NCI-H446 (cell line): ENCODE measurements at places on chromosomes 2 and 18.

DNA sequence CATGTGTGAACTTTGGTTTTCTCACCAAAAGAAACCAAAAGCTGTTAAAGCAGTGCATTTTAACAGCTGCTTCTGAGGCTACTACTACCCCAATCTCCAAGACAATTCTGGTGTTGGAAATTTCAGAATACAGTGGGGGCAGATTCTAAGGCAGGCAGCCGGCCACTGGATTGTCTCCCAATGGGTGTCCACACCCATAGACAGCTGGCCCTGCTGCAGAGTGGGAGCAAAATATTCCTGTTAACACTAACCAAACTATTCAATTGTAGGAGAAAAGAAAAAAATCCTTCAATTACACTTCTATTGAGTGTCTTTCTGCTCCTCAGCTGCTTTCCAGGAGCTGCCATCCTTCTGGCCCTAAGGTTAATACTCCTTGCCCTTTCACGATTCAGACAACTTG, 223.7 kb downstream of the ALK start:
- no peak for DNase-seq

DNA sequence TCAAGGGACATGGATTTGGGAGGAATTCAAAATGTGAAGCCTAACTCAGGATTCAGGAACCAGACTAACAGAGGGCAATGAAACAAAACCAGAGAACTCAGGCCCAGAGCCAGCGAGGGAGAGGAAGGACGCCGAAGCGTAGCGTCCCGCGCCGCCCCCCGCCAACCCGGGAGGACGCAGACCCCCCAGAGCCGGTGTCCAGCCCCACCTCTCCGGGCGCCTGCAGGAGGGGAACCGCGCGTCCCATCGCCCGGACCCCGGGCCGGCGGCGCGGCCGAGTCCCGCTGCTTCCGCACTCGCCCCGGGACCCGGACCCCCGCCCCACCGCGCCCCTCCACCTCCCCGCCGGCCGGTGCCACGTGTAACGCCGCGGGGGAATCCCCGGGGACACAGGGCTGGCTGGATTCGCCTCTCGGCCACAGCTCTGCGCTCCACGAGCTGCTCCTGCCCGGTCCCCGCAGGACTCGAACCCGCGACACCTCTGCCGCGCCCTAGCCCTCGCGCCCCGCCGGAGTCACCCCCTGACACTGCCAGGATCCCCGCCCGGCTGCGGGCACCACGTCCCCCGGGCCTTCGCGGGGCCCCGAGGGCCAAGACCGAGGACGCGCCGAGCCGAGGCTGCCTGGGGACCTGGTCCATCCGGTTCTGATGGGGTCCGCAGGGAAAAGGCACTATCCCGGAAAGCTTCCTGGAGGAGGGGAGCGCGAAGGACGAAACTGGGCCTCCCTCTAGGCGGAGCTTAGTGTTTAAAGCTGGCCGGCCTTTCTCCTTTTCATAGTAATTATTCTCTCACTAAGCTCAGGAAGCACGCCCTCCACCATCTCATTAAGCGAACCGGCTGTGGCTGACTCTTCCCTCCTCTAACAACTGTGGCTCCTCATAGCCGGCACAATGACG, 40.4 kb upstream of the FAM124B start:
- no peak for DNase-seq

DNA sequence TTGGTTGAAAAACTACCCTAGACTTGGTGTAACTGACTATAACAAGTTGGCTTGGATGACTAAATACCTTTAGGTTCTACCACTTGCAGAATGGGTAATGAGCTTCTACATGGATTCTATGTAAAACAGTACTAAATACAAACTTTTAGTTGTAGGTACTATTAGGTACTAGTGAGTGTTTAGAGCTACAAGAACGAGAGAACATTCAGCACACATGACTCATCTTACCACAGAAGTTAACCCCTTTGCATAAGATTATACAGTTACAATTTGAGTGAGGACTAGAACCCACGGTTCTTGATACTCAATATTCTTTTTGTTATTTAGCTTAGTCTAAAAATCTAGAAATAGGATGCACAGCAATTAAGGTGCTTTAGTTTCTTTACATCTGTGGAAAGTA, 101.7 kb upstream of the TFCP2L1 start:
- DNase-seq: no peak

DNA sequence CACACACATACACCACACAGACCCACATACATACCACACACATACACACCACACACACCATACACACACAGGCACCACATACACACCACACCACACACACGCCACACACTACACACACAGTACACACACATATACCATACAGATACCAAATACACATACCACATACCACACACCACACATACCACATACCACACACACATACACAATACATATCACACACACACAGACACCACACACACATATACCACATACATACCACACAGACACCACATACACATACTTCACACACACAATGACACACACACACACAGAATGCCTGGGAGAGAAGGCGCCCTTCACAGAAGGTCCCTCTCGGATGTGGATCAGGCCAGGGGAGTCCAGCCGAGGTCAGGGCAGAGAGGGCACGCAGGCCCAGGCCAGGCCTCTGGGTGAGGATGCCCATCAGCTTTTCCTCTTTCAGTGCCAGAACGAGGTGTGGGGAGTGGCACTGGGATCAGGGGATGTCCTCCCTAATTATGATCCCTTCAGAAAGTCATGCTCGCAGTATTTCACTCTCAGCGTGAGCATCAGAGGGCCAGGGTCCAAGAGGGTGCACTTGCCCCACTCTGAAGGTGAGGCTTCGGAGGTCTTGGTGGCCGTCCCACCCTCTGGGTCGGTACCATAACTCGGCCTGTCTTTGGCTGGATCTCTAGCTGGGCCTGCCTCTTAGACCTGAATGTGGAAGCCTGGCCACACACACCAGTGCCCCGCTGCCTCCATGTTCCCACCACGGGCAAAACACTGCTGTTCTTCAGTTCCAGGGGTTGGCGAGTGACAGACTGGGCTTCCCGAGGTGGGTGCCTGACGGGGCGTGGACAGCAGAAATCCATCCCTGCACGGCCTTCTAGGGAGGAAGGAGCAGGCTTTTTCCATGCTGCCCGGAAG, 70.6 kb upstream of the ODC1 start:
- DNase-seq: no peak

- no peak for DNase-seq
Measured at GRCh38 chr2:20197192-20197591, 27.7 kb downstream of the SDC1 start.

DNA sequence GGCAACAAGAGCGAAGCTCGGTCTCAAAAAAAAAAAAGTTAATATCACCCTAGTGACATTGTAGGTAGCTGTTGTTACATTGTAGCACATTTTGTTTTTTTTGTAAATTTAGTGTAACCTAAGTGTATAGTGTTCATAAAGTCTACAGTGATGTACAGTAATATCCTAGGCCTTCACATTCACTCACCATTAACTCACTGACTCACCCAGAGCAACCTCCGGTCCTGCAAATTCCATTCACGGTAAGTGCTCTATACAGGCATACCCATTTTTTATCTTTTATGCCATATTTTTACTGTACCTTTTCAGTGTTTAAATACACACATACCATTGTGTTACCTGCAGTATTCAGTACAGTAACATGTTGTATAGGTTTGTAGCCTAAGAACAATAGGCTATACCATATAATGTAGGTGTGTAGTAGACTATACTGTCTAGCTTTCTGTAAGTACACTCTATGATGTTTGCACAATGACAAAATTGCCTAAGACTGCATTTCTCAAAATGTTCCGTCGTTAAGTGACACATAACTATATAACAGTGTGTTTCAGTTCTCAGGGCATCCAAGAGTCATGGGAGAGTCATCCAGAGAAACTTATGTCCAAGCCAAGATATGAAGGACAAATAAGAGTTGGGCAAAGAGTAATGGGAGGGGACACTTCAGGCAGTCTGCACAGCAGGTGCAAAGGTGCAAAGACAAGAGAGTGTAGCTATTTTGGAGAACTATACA, 68.4 kb downstream of the TANK start:
- DNase-seq: no peak

GRCh38 chr2:144490017-144490416, 29.9 kb downstream of the ZEB2 start:
- no peak for DNase-seq

DNA sequence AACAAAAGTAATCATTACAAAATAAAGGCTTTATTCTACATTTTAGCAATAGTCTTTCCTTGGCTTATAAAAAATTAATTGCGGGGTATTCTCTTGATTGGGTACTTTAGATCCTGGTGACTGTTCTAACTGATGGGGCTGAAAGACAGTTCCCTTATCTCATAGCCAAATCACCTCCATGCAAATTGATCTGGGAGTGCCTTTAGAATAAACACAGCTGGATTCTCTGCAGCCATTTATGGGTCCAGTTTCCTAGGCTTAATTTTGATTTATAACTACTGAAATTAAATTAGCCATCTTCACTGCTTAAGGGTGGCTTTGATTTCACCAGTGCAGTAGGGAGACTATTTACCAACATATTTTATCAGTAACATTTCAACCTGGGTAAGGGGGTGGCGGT, 337.1 kb downstream of the NRXN1 start:
- DNase-seq: no peak

DNA sequence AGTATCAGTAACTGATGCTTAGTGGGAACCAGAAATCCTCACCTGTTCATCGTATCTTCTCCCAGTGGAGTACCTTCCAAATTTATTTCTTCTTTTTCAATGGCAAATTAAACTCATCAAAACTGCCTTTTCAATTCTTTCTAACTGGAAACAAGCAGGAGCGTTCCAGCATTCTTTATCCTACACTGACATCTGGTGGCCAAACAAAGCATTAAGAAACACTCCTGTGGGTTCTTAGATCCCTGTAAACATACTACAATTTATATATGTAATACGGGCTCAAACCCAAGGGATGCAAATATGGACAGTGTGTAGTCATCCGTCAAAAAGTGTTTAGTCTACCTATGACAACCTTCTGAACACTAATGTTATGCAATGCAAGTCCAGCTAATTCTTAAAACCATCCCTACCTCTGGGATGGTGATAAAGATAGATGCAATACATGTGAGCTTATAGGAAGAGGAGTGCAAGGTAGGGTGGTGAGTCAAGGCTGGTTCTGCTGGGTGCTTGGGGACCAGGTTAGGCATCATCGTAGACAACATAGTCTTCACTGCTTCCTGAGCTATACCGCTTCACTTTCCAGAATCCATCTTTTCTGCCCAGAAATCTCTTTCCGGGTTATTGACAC, 375.0 kb downstream of the CTNNA2 start:
- peak; percentile 68 for DNase-seq

DNA sequence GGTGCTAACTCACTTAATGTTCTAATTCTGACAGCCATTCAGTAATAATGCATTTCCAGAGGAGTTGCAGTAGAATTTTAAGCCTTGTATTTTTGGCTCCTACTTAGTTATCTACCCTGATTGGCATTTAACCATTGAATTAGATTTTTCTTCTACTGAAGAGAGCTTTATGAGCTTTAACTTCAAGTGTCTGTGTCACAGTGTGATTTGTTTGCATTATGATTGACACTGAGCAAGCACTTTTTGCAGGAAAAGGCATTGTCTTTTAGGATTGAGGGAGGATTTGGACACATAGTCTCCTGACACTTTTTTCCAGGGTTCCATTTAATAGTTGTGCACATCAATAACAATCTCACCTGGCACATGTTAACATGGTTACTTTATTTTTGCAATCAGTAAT, 26.7 kb downstream of the LYPD6 start:
- DNase-seq: no peak

- DNase-seq: peak; percentile 42
Measured at GRCh38 chr2:176729706-176730569, 460.7 kb downstream of the MTX2 start.

DNA sequence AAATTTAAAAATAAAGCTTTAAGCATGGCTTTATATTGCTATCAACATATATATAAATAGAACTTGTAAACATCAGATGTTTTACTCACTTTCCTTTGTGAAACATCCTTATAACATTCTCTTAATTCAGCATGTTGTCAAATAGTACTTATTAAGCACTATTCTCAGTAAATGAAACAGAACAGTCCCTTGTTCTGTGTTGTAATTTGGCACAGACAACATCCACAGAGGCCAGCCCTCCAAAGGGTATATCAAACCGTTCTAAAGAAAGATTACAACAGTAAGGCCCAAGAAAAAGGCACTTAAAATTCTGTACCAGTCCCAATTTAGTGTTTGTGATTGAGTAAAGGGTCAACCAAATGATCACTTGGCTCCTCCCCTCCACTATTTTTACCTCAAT, 46.0 kb downstream of the GAREM1 start:
- no peak for DNase-seq

GRCh38 chr18:9153256-9153655, 16.7 kb downstream of the ANKRD12 start:
- DNase-seq: no peak

DNA sequence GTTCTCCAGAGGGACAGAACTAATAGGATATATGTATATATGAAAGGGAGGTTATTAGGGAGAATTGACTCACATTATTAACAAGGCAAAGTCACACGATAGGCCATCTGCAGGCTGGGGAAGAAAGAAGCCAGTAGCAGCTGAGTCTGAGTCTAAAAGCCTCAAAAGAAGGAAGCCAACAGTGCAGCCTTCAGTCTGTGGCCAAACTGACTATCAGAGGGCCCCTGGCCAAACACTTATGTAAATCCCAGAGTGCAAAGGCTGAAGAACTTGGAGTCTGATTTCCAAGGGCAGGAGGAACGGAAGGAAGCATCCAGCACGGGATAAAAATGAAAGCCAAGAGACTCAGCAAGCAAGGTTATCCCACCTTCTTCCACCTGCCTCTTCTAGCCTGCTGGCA, 108.0 kb upstream of the LDLRAD4 start:
- no peak for DNase-seq

- no peak for DNase-seq
Measured at GRCh38 chr2:95525294-95526035, 40.9 kb upstream of the TRIM43B start.

DNA sequence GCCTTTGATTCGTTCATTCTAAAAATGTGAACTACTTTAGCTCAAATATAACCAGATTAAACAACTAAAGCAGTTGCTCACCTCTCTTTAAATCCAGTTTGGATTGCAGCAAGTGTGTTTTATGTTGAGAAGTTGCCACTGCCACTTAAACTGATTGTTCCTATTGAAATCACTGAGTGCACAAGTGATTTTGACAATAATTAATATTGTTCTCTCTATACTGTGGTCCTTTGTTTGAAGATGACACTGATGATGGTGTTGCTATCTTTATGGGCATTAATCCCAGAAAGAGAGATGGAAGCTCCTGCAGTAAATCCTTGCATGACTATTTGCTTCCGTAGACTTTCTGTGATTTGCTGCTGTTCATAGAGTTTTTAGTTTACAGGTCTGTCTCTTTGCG, 251.4 kb upstream of the ZEB2 start:
- DNase-seq: no peak

DNA sequence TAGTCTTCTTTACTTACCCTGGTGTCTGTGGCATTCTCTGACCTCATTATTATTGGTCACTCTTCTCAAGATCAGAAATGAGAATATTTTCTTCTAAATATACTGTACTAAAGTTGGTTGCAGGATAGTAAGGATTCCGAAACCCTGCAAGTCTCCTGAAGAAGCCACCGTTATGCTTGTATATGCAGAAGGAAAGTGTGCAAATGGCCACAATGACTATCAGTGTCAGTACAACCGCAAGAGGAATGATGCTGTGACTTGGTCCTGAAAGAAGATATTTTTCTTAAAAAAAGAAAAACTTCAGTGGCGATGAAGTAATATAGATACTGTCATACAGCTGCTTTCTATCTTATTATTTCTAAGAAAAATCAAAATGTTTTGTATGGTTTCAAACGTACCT, 120.7 kb downstream of the PLA2R1 start:
- DNase-seq: no peak
